Heart left ventricle (tissue), 16 donors: ENCODE measurements at places on chromosomes 7 and 10. TPM values are rescaled to one million over a fixed set of nuclear protein-coding genes. Genes with fewer than 3 reads are reported as not detected.

SEMA3E gene
- total RNA-seq, result 1.0 TPM

GIMAP8 gene
- total RNA-seq, result 35.4 TPM

TMEM236 gene
- total RNA-seq, result 0.27 TPM

DGKB gene
- total RNA-seq, result 0.43 TPM

TPST1 gene
- total RNA-seq, result 5.5 TPM

TDRD1 gene
- total RNA-seq, result 2.1 TPM

PSD gene
- total RNA-seq, result 0.44 TPM

CYP26C1 gene
- total RNA-seq, result 0.07 TPM

ADCY1 gene
- total RNA-seq, result 4.6 TPM

XRCC2 gene
- 0.35 TPM for total RNA-seq

ADIRF gene
- 21.2 TPM for total RNA-seq

C10orf53 gene
- total RNA-seq, result not detected

GRCh38 chr10:125102821-125103220 lies 57.5 kb downstream of the CTBP2 start:
- no peak for DNase-seq

DNA sequence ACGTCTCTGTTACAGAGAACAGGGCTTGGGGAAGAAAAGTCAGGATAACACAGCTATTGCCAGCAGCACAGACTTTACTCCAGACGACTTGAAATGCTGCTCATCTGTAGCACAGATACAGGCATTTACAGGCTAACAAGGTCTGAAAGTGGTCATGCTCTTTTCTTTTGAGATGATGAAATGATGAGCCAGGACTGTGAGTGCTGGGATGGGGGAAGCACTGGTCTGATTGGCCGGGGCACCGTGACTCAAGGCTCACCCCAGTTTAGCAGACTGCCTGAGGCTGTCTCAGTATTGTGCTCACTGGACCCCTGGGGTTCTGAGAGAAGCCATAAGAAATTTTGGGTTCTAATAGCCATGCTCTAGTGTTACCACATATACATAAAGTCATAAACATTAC lies 12.4 kb downstream of the SMKR1 start:
- no peak for DNase-seq

- DNase-seq, result no peak
Measured at GRCh38 chr10:89297791-89298190, 4.1 kb upstream of the IFIT2 start.

DNA sequence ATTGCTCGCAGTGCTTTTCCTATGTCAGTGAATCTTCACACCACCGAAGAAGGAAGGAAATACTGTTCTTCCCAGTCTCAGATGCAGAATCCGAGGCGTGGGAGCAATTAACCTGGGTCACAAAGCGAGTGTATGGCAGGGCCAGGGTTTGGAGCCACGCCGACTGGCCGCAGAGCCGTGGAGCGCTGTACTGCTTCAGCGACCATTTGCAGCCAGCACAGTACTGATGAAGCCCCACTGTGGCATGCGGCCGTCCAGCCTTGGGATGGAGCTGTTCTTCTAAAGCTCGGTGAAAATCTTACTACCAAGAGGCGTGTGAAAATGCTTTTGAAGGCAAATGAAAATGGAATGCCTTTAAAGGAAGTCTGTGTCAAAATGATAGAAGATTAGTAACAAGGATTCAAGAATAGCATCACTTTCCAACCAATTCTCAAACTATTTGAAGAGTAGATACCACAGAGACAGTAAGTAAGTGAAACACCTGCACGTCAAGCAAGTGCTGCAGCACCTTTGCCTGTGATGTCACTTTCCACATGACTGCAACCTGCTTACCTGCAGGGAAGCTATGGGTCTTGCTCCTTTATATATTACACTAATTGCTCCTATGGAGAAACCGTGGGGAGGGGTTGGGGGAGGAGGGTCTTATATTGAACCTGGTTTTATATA lies 4.9 kb downstream of the PPP2R2D start:
- DNase-seq, result no peak

GRCh38 chr10:45373576-45374349 lies at the start of gene ALOX5:
Gene ALOX5 (plus strand): TSS chr10:45374216. CDS start chr10:45374280, 64 bp downstream.
- peak; percentile 76 for DNase-seq

DNA sequence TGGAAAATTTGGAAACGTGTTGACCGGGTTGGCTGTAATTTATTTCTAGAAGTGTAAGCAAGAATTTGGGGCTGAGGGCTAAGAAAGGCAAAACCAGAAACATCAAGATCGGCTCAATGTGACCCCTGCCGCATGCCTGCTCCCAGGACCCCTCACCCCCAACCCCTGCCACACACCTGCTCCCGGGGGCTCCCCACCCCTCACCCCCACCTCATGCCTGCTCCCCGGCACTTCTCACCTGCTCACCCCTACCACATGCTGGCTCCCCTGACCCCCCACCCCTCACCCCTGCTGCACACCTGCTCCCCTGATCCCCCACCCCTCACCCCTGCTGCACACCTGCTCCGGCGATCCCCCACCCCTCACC lies 19.0 kb upstream of the CFAP46 start:
- DNase-seq, result no peak

- peak; percentile 28 for DNase-seq
Measured at GRCh38 chr7:27835376-27835775, 95.4 kb downstream of the TAX1BP1 start.

DNA sequence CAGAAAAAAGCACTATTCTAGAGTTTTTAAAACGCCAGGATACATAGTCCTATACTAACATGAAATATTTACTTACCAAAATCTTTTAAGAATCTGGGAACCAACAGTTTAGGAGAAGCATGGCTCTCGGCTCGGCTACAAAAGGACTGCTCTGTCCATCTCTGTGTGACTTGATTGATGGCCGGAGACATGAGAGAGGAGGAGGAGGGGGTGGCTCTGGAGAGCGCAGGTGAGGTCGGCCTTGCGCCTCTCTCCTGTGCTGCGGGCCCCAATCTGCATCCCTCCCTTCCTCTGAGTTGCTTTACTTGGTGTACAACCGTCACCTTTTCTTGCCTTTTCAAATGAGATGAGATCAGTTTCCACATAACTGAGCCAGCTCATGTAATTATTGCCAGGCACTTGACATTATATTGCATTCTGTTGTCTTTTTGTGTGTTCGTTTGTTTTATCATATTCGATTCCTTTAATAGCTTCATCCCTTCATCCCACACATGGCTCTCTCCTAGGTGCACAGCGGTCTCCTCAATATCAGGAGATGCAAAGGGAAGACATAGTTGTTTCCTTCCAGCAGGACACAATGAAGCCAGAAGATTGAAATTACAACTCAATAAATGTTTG lies 87.8 kb upstream of the KLF6 start:
- DNase-seq, result no peak

GRCh38 chr7:41779918-41780317 lies 77.0 kb upstream of the INHBA start:
- DNase-seq, result no peak

DNA sequence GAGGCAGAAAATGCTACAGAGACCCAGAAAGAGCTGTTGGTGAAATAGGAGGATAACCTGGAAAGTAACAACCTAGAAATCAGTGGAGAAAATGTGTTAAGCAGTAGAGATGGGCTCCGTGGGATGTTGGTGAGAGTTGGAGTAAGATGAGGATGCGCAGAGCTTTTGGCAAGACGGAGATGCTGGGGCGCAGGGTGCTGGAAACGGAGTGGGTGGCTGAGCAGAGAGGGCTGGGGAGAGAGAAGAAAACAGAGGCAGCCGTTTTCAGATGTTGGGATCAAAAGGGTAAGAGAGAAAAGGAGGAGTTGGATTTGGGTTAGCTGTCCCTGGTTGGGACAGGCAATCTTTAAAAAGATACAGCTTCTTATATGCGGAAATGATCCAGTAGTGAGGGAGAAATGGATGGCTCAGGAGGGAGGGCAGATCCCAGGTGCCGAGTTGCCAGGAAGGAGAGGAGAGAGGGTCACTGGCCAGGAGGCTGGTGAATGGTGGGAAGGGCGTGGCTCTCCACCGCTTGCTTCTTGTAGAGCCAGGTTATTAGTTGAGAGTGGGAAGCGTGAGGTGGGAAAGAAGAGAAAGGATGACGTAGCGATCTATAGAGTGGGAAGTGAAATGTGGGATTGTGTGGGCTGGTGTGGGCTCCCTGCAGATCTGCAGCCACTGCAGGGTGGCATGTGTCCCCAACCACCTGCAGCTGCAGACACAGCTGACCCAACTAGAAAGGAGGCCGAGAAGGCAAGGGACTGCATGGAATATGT lies 182.2 kb upstream of the SVIL start:
- no peak for DNase-seq

DNA sequence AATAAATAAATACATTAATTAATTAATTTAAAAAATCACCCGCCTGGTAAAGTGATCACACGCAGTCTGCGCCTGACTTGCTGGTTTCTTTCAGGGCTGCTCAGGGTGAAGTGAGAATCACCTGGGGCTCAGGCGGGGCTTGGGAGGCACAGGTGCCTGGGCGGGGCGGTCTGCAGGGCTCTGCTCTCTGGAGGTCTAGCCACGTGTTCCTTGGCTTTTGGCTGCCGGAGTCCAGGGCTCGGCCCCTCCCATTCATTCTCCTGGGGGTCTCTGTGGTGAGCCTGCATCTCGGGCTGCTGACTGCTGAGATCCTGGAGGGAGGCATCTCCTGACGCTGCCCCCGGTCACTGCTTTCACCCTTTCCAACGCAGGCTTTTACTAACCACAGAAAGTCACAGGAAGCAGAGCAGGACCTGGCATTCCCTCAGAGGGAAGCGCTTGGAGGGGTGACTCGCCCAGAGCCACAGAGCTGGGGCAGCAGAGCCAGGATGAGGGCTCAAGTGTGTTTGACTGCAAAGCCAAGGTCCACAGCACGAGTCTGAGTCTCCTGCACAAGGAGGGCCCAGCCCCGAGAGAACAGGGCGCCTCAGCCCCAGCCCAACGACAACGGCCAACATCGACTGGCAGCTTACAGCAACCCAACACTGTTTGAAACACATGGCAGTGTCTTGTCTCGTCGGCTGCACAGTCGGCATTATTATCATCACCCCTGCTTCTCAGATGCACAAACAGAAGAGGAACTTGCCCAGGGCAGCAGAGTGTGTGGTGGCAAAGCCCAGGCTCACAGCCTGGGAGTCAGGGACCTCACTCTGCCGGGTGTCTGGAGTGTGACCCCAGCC lies 22.4 kb upstream of the MNX1 start:
- no peak for DNase-seq

DNA sequence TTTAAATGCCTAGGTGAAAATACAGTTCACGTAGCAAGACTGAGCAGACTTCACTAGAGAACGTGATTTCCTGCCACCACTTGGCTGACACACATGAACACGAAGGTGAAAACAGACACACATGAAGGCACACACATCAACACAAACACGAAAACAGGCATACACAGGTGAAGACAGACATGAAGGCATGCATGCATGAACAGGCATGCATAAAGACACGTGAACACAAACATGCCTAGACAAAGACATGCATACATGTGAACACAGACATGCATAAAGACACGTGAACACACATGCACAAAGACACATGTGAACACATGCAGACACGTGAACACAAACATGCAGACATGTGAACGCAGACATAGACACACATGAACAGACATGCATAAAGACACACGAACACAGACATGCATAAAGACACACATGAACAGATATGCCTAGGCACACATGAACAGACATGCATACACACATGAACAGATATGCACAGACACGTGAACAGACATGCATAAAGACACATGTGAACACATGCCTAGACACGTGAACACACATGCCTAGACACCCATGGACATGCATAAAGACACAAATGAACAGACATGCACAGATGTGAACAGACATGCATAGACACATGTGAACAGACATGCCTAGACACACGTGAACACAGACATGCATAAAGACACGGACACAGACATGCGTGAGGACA lies 243.1 kb downstream of the ZMYND11 start:
- DNase-seq, result no peak

- DNase-seq, result no peak
Measured at GRCh38 chr7:137000621-137001020, 132.2 kb downstream of the CHRM2 start.

GRCh38 chr7:99080679-99081078 lies 63.2 kb downstream of the SMURF1 start:
- no peak for DNase-seq

- no peak for DNase-seq
Measured at GRCh38 chr7:135375908-135376699, 133.8 kb downstream of the CNOT4 start.

- no peak for DNase-seq
Measured at GRCh38 chr7:43693687-43694398, 35.5 kb downstream of the COA1 start.

- no peak for DNase-seq
Measured at GRCh38 chr10:5938291-5938690, 39.1 kb downstream of the IL15RA start.

GRCh38 chr10:130440971-130441370 lies 304.8 kb downstream of the GLRX3 start:
- DNase-seq, result no peak

GRCh38 chr10:57015595-57016318 lies 654.7 kb upstream of the ZWINT start:
- DNase-seq, result peak; percentile 26

- DNase-seq, result no peak
Measured at GRCh38 chr10:102612964-102613275, 31.4 kb upstream of the TRIM8 start.

- no peak for DNase-seq
Measured at GRCh38 chr10:116918583-116918982, 69.3 kb downstream of the ENO4 start.

- no peak for DNase-seq
Measured at GRCh38 chr7:2076649-2077064, 156.1 kb downstream of the MAD1L1 start.

GRCh38 chr10:113232928-113233511 lies 283.0 kb downstream of the TCF7L2 start:
- DNase-seq, result no peak

GRCh38 chr10:130491011-130491692 lies 355.0 kb downstream of the GLRX3 start:
- no peak for DNase-seq

- DNase-seq, result no peak
Measured at GRCh38 chr7:5418285-5418582, 5.4 kb downstream of the TNRC18 start.
